ENCODE measurements at places on chromosomes 7 and 10. TPM values are rescaled to one million over a fixed set of nuclear protein-coding genes. Genes with fewer than 3 reads are reported as not detected.

GPR158 gene
- not detected for total RNA-seq

CDC14C gene
- not detected for total RNA-seq

GRCh38 chr10:14453593-14453992 lies 122.9 kb upstream of the FRMD4A start:
- no peak for DNase-seq

GRCh38 chr10:102776779-102777456 lies 33.2 kb downstream of the WBP1L start:
- DNase-seq: peak; percentile 71

DNA sequence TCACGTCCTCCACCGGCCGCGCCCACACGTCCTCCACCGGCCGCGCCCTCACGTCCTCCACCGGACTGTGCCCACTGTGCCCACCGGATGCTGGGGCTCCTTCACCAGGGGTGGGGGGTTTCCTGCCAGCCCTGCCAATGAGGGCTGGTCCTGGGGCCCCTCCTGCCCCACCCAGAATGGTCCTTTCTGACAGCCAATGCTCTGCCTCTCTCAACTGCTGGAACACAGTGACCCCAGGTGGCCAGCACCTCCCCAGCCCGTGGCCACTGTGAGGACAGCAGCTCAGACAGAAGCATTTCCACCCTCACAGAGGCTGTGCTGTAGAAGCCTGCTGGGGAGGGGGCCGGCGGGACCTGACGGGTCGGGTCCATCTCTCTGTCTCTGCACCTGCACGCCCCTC lies 90.1 kb upstream of the DNAAF5 start:
- DNase-seq: no peak

DNA sequence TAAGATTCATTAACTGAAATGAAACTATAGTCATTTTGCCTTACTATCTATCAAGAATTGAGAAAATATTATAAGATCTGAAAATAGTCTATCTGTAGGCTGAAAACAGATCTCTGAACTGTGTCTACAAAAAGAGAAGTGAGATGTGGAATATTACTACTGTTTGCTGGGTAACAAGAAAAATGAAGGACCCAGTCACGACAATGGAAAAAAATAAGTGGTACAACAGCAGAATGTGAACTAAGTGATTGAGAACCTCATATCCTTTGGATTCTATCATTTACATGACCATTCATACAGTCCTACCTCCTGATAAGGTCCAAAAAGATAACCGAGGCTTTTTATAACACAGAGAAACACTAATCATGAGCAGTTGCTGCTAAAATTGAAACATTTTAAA lies 94.3 kb downstream of the UBE2H start:
- DNase-seq: no peak

GRCh38 chr10:119675483-119676170 lies 24.4 kb downstream of the BAG3 start:
- DNase-seq: no peak

DNA sequence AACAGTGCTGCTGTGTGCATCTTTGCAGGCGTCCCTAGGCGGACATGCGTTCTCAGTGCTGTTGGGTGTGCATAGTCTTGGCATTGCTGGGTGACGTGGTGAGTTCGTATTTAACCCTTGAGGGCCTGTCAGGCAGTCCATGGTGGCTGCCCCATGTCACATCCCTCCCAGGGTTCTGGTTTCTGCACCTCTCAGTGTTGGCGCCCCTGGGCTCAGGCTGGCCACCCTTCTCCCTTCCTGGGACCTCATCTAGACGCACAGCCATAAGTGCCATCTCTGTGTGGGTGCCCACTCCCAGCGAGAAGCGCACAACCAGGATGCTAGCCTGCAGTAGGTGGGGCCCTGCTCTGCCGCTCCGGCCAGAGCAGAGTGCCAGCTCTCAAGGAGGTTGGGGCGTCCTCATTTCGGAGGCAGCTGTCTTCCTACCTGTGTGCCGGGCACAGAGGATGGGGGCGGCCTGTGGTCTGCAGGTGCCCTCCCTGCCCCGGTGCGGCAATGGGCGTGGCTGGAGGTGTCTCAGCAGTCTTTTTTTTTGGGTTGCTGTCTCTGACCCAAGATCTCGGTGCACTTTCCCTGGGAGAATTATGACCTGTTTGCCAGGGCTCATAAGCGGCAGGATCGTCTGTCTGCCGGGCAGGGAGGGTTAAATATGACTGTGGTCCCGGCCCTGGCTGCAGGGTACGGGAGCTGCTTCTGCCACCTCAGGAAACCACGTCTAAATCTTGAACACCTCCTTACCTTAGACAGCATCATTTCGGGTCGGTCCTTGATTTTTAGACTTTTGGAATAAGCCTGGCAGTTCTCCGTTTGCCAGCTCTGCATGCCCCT lies 6.5 kb downstream of the INPP5A start:
- DNase-seq: no peak

Data from transverse colon (tissue), 4 donors.